ENCODE measurements at places on chromosomes 11 and 22.

DNA sequence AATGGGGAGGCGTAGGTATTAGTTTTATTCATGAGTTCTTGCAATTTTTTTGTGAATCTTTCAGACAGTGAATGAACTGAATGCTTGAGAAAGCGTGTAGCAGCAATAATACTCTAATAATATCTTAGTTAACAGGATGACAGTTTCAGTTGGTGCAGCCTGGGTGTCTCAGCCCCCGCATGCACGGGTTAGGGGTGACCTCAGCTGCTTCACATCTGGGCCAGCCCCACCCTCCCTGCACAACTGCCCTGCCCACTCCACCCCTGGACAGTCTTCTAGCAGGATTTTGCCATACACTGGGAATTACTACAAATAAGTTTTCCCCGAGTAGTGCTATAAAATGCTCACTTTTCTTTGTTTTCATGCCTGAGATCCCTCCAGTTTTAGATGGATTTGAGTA is 83.2 kb downstream of the ST3GAL4 start:
- no peak for DNase-seq

GRCh38 chr22:28923826-28924732 is 40.7 kb downstream of the ZNRF3 start:
- DNase-seq, result no peak

GRCh38 chr11:118792570-118793124 is 1.7 kb upstream of the DDX6 start:
- DNase-seq, result peak; percentile 39

GRCh38 chr11:125381499-125382044 is 114.5 kb downstream of the FEZ1 start:
- no peak for DNase-seq

- no peak for DNase-seq
These were observed 123.9 kb upstream of the OPCML start for GRCh38 chr11:133656082-133656635.

GRCh38 chr11:123260511-123261211 is 65.6 kb upstream of the CLMP start:
- no peak for DNase-seq

DNA sequence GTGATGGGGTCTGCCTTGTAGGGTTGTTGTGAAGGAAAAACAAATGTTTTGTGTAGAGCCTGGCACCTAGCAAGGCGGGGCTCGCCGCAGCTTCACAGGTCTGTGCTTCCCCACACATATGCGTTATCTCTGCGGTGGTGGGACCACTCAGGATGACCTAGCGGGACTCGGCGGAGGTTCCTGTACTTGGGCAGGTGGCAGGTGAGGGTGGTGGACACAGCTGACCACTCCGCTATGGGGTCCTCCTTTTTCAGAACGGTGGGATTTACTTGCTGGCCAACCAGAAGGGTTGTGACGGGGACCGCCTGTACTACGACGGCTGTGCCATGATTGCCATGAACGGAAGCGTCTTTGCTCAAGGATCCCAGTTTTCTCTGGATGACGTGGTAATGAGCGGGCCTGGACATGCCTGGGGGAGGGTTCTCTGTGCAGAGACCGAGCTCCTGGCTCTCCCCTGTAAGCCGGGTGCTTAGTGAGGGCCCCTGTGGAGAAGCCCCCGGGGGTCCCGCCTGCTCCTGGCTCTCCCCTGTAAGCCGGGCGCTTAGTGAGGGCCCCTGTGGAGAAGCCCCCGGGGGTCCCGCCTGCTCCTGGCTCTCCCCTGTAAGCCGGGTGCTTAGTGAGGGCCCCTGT is 21.3 kb downstream of the NADSYN1 start:
- no peak for DNase-seq

GRCh38 chr11:59760771-59761170 is 5.6 kb downstream of the STX3 start:
- DNase-seq, result no peak

DNA sequence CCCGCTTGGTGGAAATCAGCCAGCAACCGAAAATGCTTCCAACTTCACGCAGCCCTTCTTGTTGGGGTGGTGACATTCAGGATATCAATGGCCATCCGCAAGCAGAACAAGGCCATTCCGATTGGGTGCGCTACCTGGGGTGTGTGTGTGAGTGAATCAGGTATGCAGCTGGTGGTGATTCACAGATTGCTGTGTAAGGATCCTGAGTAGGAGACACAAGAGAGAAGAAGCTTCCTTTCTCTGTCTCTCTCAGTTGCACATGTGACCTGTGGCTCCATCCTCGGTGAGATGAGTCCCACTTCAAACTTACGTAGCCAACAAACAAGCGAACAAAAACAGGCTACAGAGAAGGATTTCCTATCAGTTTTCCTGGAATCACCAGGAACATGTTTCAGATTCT is 9.6 kb upstream of the TMEM184B start:
- no peak for DNase-seq
